Fibroblast of lung (primary cell): ENCODE measurements at places on chromosomes 16 and 17.
A peak's percentile ranks its signal among the peaks of the same experiment; 100 is the strongest.

- peak; percentile 52 for DNase-seq
These were observed 68.8 kb downstream of the CMIP start for GRCh38 chr16:81513204-81514040.

DNA sequence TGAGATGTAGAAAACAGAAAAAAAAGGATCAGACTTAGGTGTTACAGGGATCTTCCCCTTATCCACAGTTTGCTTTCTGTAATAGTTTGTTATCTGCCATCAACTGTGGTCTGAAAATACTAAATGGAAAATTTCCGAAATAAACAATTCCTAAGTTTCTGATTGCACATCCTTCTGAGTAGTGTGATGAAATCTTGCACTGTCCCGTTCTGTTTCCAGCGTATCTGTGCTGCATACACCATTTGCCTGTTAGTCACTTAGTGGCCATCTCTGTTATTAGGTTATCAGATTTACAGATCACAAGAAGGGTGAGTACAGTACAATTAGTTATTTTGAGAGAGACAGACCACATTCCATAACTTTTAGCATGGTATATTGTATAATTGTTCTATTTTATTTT is 185.6 kb upstream of the CPHXL start:
- DNase-seq: no peak

- no peak for DNase-seq
These were observed 9.7 kb downstream of the C16orf54 start for GRCh38 chr16:29736112-29736511.

DNA sequence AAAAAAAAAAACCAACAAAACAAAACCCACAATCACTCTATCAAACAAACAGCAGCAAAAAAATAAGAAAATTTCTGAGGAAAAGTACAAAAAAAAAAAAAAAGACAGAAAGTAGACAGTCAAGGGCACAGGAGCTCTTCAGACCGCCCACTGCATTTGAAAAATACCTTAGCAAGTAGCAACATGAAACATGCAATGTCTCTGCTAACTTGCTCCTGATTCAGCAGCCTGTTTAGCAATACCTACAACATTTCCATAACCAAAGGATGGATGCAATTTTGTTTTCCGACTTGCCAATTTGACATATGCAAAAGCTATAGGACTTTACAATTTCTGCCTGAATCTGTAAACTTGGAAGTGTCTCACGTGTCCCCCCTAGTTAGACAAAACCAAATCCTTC is 57.4 kb downstream of the SYNRG start:
- peak; percentile 29 for DNase-seq

GRCh38 chr17:77027271-77027889 is 113.4 kb upstream of the SEC14L1 start:
- DNase-seq: no peak

DNA sequence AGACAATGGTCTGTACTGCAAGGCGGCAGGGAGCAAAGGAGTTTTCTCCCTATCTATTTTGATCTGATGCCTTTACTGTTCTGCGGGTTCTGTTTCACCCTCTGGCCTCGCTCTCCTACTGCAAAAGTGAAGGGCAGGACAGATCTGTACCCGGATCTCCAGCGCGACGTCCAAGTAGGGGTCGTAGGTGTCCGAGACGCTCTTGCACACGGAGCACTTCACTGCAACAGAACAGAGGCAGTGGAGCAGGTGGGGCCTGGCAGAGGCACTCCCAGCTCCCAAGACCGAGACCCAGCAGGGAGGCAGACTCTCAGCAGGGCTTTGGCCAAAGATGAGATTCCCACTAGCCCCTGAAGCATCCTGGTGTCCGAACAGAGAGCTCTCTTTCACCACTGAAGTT is 19.8 kb downstream of the USP36 start:
- no peak for DNase-seq

DNA sequence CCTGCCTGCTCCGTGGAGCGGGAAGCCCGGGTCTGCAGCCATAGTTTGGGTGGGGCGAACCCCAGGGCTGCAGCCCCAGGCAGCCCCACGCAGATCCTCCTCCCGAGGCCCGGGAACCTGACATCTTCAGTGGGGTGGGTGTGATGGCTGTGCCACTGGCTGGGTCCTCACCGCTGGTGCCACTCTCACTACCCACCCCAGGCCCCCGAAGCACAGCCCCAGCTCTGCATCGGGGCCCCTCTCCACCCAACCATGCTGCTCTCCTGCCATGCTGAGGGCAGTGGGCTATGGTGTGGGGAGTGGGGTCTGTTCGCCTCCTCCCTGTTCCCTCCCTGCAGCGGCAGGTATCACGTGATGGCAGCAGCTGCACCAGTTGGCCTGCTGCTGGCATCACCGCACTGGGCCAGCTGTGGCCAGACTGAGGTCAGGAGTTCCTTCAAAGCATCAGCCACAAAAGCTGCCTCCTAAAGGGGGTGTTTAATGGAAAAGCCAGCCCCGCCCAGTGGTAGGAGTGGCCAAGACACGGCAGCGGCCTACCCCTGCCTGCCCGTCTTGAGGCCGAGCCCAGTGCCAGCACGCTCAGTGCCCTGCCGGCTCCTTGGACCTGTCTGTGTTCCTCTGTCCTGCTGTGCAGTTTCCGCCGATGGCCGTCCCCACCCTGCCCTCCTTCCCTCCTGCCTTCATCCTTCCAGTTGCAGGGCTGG is 10.8 kb downstream of the KCTD5 start:
- DNase-seq: peak; percentile 75

- DNase-seq: no peak
These were observed 534.1 kb downstream of the WWOX start for GRCh38 chr16:78633551-78633950.

DNA sequence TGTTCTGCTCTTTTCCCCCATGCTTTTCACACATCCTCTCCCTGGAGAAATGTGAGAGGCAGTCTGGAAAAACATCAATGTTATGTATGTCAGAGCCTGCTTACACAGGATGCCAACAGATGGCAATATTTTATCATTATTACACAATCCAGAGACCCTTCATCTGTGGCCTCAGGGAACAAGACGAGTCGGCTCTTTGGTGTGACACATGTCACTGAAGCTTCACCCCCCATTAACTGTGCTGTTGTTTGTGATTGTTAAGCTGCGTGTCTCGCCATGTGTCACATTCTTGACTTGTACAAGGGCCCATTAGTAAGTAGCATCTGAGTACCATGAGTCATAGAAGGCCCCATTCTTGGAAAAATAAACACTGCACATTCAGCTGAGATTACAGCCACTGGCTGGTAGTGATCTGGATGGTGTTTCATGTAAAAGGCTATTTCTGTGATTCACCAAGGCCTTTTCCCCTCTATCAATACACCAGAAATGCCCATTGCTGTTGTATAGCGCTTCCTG is 682.1 kb upstream of the SOX9 start:
- DNase-seq: peak; percentile 99

DNA sequence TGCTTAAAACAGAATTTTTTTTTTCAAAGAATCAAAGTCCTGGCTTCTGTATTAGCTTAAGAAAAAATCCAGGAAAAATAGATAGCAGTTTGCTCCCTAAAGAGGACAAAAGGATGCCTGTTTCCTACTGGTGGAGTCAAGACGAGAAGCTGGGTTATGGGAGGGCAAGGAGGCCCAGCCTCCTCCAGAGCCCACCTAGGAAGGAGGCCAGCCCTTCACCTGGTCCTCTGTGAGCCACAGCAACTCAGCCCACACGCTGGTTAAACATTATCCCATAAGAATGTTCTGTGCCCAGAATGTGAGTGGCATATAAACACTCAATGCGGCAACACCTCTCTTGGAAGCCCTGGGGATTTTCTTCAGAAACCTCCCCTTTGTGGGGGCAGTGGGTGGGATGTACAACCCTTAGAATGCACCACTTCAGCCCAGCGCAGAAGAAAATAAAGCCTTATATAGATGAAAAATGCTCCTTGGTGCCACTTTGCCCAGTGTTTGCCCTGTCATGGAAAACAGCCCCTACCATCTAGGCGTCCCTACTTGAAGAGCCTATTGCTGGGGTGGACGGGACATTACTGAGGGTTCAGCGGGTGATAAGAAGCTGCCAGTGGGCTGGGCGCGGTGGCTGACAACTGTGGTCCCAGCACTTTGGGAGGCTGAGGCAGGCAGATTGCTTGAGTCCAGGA is 48.0 kb downstream of the TEKT5 start:
- DNase-seq: no peak

DNA sequence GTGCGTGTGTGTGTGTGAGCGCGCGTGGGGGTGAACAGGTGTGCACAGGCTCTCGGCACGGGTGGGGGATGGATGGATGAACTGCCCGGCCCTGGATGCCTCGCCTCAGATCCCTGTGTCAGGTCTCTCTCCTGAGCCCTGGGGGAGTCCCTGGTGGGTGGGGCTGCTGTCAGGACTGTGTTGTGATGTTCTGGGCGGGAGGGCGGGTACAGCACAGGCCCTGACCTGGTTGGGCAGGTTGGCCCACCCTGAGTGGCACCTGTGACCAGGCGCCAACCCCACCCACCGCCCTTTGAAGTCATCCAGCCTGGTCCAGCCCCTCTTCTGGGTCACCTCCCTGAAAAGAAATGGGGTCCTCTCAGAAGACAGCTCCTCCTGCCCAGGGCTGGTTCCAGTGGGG is 41.6 kb upstream of the TAC4 start:
- no peak for DNase-seq

- DNase-seq: no peak
These were observed 329 bp upstream of the NLE1 start for GRCh38 chr17:35142467-35142796.

DNA sequence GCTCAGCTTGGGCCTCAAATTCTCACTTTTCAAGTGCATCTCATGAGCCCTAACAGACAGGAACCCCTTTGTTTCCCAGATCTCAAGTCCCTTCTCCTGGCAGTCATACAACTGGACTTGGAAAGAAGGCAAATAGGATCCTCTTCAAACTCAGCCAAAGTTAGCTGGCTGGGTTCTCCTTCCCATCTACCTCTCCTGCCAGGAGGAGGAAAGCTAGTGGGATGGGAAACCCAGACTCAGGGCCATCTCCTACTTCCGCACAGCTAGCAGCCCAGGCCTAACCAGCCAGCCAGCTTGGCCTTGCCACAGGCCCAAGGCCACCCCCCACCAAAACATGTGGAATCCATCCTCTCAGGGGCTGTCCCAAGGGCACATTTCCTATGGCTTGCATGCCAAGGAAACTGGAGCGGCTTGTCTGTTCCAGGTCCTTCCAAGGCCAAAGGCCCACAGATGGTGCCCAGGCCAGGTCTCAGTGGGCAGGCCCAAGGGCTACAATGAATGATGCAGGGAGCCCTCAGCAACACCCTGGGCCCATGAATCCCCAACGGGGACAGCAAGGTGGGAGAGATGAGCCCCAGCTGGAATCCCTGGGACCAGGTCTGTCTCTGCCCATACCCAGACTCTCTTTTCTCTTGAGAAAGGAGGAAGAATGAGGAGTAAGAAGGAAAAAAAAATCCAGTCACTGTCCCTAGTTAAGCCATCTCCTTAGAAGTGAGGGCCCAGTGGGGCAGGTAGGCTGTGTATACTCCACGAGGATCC is 1.7 kb downstream of the SMARCD2 start:
- DNase-seq: no peak
